ENCODE measurements at places on chromosomes 6 and 20. TPM values are rescaled to one million over a fixed set of nuclear protein-coding genes. Genes with fewer than 3 reads are reported as not detected.

The L3MBTL1 gene
- total RNA-seq: 7.5 TPM

The CCR6 gene
- total RNA-seq: not detected

The OR12D3 gene
- not detected for total RNA-seq

The CCM2L gene
- 3.0 TPM for total RNA-seq

The SLC22A2 gene
- total RNA-seq: 0.47 TPM

The BNIP5 gene
- total RNA-seq: not detected

The MEP1A gene
- not detected for total RNA-seq

The TMEM74B gene
- total RNA-seq: not detected

The KIAA0408 gene
- total RNA-seq: 26.0 TPM

The JPH2 gene
- 267 TPM for total RNA-seq

The JAG1 gene
- total RNA-seq: 46.1 TPM

The SYNDIG1 gene
- 0.40 TPM for total RNA-seq

The PLAGL1 gene
- 26.3 TPM for total RNA-seq

The PSMG4 gene
- total RNA-seq: 27.7 TPM

The NOTCH4 gene
- total RNA-seq: 10.9 TPM

The SLC17A2 gene
- total RNA-seq: not detected

DNA sequence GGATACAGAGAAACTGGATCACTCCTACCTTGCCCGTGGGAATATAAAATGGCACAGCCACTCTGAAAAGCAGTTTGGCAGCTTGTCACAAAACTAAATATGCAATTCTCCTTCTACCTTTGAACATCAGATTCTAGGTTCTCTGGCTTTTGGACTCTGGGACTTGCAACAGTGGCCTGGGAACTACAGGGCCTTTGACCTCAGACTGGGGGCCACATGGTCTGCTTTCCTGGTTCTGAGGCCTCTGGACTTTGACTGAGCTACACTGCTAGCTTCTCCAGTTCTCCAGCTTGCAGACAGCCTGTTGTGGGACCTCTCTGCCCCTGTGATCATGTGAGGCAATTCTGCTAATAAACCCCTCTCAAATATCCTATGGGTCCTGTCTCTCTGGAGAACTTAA, 168.8 kb downstream of the CDH26 start:
- no peak for ATAC-seq

GRCh38 chr6:152695372-152696045, 2.2 kb upstream of the MYCT1 start:
- ATAC-seq: no peak

DNA sequence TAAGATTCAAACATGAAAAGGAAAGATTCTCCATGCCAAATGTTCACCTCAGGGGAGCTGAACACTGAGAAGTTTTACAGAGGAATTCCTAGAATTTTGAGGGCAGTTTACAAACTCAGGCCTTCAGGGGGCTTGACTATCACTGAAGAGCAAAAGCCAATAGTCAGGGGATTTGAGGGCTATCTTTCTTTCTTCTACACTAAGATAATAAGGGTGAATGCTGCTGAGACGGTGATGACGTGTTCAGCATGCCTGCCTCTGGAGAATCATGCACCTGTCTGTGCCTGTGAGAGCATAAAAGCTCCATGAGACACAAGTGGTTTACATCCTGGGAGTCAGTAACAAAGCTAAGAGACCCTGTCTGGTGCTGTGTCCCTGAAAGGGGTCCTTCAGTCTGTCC, 1085.6 kb downstream of the KIF16B start:
- no peak for ATAC-seq

GRCh38 chr6:39166912-39167290, 51.9 kb upstream of the SAYSD1 start:
- ATAC-seq: no peak

DNA sequence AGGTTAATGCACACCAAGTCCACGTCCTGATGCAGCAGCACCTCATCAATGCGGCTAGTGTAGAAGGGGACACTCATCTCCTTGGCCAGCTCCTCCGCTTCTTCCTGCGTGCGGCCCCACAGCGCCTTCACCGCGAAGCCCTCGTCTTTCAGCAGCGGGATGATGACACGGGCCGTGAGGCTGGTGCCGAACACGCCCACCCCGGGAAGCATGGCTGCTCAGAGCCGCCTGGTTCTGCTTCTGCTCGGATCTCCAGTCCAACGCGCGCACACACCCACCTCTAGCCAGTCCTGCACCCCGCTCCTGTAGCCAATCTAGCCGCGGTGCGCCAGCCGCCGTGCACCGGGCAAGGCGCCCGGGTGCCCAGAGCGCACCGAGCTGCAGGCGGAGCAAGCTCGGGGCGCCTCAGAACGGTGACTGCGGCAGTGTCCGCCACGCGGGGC, 700 bp downstream of the GFOD1 start:
- peak; percentile 23 for ATAC-seq

- ATAC-seq: no peak
These were observed 1.7 kb downstream of the SAPCD1 start for GRCh38 chr6:31764198-31764597.

- ATAC-seq: peak; percentile 89
These were observed at the start of gene RALY for GRCh38 chr20:33993576-33994221. Gene RALY, plus strand, starts transcription at chr20:33993911. Its CDS starts 78,164 bp downstream, at chr20:34072075.

DNA sequence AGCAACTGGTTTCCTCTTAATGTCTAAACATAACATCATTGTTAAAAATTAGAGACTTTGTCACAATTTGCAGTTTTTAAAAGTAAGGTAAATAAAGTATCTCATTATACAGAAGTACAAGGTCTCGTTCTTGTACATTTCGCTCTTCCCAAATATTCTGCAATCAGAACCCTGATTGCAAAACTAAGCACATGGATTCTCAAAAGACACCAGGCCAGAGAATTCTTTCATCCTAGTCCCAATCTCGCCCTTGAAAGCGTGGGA, 355 bp upstream of the AKAP7 start:
- ATAC-seq: no peak

DNA sequence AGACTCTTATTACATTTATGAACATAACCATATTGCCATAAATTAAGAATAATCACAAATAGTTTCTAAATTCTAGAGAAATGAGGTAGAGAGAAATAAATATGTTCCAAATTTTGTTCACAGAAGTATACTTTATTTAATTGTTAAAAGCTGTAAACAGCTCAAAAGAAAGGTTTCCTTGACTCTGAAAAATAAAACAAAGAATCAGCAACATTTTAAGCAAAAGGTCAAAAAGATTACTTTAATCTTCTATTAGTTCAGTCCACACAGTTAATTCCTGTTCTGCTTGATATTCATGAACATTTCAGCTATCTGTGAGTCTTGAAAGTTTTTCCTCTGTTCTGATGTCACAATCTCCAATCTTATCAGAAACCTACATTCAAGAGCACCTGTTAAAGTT, 197.9 kb downstream of the GJA1 start:
- ATAC-seq: no peak

GRCh38 chr20:10864076-10864672, 190.4 kb upstream of the JAG1 start:
- peak; percentile 54 for ATAC-seq

DNA sequence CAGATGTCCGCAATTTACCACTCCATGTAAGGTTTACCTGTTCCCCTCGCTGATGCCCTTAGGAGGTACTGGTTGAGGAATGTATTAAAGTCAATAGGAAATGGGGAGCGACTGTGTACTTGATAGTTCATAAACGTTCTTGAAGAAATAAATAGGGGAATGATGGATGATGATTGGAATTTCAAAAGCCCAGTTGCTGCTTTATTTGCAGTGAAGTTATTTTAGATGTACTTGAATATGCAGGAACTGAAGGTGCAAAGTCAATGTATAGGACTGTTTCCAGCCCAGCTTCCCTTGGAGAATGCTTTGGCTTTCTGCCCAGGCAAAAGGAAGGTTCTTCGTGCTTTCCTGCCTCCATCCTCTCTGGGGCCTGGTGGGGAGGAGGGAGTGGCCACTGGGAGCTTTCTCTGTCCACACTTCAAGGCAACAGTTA, 19.8 kb downstream of the ADGRF5 start:
- no peak for ATAC-seq

- no peak for ATAC-seq
These were observed 140.3 kb downstream of the CDC5L start for GRCh38 chr6:44527583-44528369.

DNA sequence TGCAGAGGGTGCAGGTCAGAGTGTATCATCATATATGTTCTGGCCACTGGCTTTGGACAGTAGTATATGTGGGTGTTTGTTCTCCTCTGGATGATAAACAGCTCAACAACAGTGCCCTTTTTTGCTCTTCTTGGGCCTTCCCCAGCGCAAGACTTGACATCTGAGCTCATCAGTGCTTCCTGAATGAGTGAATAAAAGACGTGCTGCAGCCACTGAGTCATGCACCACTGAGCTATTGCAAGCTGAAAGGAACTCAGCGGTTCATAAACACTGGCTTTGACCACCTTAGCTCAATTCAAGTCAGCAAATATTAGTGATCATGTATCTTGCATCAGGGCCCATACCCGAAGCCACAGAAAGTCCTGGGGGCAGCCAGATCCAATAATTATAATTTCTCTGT, 105.3 kb upstream of the KCNG1 start:
- no peak for ATAC-seq

- no peak for ATAC-seq
These were observed 559.2 kb upstream of the IMPG1 start for GRCh38 chr6:76631622-76632021.

- no peak for ATAC-seq
These were observed 122.8 kb upstream of the ZNF217 start for GRCh38 chr20:53716395-53716794.

GRCh38 chr6:53979468-53980067, 131.7 kb upstream of the MLIP start:
- no peak for ATAC-seq

- ATAC-seq: no peak
These were observed 22.9 kb downstream of the RANBP9 start for GRCh38 chr6:13688692-13689196.

DNA sequence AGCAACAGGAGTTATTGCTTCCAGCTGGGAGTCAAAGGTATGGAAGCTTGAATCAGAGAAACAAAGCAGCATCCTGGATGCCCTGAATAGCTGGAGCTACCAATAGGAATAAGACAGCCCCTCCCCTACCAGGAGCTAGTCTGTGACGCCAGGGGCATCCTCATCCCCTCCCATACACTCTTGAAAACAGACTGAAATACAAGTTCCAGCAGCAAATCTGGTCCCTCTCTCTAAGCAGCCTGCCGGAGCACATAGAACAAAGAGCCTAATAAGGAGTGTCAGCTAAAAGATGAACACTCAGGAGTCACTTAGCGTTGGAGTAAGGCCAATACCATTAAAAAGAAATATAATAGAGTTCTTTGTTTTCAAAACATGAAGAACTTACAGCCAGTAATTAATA, 25.6 kb downstream of the FILIP1 start:
- ATAC-seq: peak; percentile 40

GRCh38 chr20:1313236-1313964, 15.5 kb downstream of the SDCBP2 start:
- peak; percentile 84 for ATAC-seq

DNA sequence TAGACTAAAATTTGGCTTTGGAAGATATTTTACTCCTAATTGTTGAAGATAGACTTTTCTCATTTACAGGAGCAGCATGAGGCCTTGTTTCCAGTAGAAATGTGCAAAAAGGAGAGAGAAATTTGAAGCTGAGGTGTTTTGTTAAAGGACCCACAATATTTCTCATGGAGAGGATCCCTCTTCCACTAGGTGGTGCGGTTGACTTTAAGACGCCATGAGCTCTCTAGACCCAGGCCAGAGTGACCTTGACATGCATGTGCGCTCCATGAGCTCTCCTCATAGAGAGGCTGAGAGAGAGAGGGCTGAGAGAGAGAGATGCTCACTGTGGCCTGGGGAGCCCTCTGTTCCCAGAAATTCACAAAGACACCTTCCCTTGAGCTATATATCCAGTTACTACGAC, 861.2 kb upstream of the EYS start:
- no peak for ATAC-seq

GRCh38 chr6:87293526-87293925, 28.9 kb upstream of the SMIM8 start:
- ATAC-seq: no peak

DNA sequence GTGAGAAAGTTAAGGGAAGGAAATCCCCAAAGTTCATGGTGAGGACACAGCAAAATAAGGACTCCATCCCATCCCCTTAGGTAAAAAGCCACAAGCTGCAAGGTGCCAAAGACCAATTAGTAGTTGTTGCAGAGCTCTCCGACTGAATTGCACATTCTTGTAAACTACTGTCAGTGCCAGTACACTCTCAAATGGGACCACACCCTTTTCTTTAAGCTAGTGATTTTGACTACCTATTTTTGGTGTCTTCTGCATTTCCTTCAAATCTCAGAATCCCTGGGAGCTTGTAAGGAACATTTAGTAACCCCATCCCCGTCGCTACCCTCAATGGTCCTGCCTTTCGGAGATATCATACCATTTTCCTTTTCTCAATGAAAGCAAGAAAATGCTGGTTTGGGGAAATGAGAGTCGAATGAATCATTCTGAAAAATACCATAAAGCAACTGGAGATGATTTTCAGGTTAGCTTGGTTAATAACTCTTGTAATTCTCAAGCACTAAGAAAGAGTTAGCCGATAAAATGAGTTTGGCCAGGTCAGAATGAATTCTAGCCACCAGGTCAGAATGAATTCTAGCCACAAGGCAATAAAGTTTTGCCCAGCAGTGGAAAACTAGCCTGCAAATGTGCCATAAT, 5.2 kb upstream of the HMGN3 start:
- ATAC-seq: no peak

GRCh38 chr6:108510461-108511319, 50.0 kb upstream of the FOXO3 start:
- ATAC-seq: no peak

DNA sequence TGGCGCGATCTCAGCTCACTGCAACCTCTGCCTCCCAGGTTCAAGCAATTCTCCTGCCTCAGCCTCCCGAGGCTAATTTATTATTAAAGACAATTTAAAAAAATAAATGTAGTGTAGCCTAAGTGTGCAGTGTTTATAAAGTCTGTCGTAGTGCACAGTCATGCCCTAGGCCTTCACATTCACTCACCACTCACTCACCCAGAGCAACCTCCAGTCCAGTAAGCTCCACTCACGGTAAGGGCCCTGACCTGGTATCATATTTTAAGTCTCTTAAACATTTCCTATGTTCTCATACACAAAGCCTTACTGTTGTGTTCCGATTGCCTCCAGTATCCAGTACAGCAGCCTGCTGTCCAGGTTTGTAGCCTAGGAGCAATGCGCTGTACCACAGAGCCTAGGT, 168.2 kb upstream of the FOXQ1 start:
- no peak for ATAC-seq

DNA sequence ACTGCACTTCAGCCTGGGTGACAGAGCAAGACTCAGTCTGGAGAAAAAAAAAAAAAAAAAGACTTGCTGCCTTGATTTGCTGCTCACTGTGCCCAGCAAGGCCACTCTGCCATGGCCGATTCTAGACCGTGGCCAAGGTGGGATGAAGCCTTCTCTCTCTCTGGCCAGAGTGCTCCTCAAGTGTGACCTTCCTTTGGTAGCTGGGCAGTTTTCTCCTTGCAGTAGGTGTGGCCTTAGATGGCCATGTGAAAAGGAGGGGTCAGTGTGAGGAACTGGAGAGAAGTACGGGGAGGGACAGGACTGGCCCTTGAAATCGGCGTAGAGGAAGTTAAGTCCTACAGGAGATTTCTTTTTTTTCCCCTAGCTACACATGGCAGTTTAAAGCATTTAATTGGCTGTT, 272.0 kb downstream of the ARID1B start:
- no peak for ATAC-seq

GRCh38 chr6:90068264-90068663, 174.0 kb downstream of the GJA10 start:
- ATAC-seq: no peak

Measured in gastroesophageal sphincter (tissue), 4 donors.